ENCODE measurements at places on chromosomes 4 and X.

DNA sequence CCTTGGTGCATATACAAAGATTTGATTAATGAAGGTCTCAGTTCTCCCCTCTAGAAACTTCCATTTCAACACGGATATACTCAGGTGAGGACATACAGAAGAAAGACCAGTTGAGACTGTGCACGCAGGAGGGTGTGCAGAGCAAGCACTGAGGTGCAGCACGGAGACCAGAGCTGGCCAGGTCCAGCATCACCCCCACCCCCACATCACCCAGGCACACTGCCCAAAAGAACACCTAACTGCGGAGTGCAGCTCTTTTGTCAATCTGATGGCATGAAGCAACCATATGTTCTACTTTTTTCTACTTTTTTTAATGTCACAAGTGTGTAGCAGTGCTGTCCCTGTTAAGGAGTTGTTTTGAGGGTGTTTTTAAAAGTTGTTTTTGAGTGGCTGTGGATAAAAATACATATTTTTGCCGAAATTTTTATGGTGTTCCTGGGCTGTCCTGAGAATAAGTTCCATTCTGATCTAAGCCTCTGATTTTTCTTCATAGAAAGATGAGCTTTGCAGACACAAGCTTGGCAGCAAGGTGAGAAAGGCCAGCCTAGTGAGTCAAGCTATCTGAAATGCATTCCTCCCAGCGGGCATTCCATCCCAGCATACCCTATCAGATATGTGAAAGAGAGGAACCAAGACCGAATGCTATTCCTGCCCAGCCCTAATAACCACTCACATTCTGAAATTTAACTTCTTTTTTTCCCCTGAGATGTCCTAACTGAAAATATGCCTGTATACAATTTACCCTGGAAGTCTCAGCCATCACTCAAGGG is 173.7 kb downstream of the PTTG2 start:
- DNase-seq: no peak

GRCh38 chr4:88737307-88737941 is 39.8 kb upstream of the NAP1L5 start:
- no peak for DNase-seq

DNA sequence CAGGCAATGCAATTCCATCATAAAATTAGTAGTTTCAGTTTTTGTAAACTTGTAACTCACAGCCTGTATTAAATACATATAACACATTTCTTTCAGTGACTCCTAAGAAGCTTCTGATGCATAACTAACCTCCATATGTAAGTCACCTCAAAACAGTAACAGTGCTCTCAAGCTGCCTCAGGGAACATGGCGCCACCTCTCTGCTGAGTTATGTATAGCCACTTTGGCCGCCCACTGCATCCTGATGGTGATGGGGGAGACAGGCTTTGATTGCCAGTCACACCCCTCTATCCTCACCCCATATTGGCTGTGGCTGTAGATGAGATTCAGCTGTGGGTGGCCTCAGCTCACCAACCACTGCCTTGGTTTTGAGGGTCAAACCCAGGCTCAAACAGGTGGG is 54.3 kb downstream of the LRBA start:
- no peak for DNase-seq

- DNase-seq: no peak
Observed at GRCh38 chr4:91795947-91796346, 507.8 kb upstream of the GRID2 start.

DNA sequence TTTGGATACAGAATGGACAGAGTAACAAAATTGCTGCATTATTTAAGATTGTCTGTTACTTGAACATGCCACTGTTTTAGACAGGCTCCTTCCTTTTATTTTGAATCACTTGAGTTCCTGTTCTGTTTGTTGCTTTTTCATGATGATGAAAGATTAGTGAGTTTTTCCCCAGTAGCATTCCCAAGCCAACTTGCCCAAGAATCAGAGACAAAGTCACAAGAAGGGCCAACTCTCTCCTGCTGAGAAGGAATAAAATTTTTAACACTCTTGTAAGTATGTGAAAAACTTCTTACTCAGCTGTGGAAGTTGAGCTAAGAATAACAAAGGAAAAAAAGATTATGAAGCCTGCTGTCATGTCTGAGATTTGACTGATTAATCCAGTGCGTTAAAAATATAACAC is 104.2 kb downstream of the KLHL8 start:
- DNase-seq: no peak

DNA sequence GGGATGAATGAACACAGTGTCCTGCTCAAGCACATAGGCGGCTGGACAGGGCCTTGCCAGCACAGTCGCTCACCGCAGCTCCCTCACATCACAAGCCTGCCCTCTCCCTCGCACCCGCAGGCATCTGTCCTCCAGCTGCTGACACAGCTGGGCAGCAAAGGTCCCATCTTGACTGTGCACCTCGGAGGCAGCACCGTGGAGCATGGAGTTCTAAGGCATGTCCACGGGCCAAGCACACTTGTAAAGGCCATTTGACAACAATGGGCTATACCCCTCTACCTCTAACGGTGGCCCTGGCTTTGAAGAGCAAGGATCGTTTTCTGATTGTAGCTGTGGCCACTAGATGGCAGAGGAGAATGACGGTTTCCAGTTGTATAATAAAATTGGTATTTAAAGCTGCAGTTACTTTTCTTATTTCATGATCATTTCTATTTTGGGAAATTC is 53.8 kb downstream of the APLN start:
- no peak for DNase-seq

DNA sequence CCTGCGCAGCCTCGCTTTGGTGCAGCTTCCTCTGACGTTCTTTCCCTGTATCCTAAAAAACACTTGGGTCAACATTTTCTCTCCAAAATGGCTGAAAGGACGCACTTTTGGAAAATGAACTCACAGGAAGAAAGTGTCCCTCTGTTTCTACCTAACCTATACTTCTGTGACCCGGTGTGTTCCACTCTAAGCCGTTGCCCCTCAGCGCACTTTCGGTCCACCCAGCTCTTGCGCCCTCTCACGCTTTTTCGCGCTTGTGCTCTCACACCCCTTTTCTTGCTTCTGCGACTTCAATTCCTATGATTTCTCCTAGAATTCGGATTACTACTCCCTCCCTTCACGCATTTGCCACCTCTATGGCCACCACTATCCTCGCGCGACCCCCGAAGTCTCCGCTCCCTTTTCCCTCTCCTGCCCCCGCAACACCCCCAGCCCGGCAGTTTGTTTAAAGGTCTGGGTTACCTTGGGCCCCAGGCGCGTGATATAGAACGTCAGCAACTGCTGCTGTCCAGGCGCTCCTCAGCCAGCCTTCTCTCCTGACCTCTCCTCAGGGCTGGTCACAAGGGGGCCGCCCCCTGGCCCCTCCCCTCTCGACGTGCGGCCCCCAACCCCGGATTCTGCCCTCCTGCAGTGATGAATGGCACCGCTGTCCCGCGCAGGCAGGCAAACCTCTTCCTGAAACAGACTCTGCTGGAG is at the start of gene USP51:
USP51 (minus strand) TSS at position 535 of the 696 bp plus-strand sequence. CDS start 909 bp downstream, outside the sequence.
- peak; percentile 18 for DNase-seq

DNA sequence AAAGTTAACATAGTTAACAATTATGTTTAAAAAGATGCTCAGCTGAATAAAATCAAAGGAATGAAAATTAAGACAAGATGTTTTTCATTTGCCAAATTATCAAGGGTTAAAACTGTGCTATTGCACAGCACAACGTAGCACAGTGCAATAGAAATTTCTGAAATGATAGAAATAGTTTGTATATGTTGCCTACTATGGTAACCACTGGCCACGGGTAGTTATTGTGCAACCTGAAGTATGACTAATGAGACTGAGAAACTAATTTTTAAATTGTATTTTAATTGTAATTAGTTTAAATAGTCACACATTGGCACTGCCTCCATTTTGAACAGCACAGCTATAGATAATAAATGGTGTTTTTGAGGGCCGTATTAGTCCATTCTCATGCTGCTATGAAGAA is 343.1 kb upstream of the FAM241A start:
- no peak for DNase-seq

GRCh38 chrX:9890681-9891091 is 76.5 kb upstream of the CLDN34 start:
- no peak for DNase-seq

DNA sequence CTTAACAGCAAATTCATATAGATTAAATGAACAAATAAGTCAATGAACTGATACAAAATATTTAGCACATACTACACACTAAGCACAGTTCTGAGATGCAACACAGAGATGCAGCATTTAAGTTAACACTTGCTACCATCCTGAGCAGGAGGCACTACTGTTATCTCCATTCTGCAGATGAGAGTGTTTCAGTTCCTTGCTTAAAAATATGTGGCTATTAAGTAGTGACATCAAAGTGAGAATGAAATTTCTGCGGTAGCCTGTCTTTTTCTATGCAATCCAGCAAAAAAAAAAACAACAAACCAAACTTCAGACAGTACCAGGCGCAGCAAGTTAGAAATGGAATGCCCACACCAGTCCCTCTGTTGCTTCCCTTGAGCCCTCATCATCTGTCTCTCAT is 90.8 kb downstream of the SHISA3 start:
- DNase-seq: no peak

- no peak for DNase-seq
Observed at GRCh38 chr4:152352622-152353116, 183.2 kb downstream of the FBXW7 start.

GRCh38 chrX:107716118-107716684 is 59.4 kb downstream of the TSC22D3 start:
- DNase-seq: peak; percentile 12

- no peak for DNase-seq
Observed at GRCh38 chr4:172095161-172095560, 282.0 kb downstream of the GALNTL6 start.

- no peak for DNase-seq
Observed at GRCh38 chr4:31422006-31422405, 701.8 kb downstream of the PCDH7 start.

GRCh38 chrX:1480082-1480785 is 27.5 kb upstream of the ASMTL start:
- no peak for DNase-seq

DNA sequence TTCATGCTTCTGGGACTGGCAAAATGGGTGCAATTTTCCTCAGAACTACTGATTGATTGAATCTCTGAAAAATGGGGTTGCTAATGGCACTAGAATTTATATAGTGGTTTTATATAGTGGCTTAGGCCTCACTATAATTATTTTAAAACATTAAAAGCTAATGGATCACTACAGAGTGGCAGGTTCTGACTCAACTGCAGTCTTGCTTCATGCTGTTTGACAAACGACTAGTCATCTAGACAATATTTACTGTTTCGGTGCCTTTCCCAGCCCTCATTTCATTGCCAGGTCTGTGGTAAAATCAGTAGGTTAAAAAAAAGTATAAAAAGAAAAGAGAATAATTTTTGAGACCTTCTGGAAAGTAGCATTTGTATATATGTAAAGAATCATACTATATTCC is 352.8 kb upstream of the ATOH1 start:
- no peak for DNase-seq

GRCh38 chr4:174236359-174236758 is 47.1 kb downstream of the FBXO8 start:
- DNase-seq: no peak

- no peak for DNase-seq
Observed at GRCh38 chr4:113659127-113659526, 102.4 kb downstream of the CAMK2D start.

DNA sequence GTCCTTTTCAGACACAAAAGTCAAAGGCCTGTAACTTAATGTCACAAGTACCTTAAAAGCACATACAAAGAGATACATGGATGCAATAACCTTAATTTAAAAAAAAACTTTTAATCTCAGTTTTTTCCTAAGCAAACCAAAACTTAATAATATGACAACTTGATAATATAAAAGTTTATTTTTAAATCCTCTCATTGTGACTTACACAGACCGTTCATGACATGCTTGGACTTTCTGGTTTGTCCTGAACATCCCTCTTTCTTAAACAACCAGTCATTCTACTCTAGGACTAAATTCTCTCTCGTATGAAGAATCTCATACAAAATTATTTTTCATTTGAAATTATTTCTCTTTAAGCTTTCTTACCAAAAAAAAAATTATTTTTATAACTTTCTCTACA is 43.1 kb upstream of the CYP2U1 start:
- no peak for DNase-seq

DNA sequence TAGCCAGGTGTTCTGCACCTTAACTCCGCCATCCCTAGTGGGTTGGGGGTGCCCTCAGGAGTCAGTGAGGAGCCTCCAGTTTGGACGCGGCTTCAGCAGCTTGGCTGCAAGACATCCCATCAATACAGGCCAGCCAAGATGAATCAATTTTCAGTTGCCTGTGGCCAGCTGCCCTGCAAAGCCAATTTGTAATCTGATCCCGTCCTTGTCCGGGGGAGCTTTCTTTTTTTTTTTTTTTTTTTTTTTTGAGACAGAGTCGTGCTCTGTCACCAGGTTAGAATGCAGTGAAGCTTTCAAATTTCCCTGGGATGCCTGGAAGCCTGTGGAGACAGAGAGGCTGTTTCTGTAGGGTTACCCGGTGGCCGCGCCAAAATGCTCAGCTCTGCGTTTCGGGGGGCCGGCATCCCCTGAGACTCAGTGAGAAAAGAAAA is 192.5 kb downstream of the ASMT start:
- DNase-seq: no peak

GRCh38 chr4:40309250-40309774 is 25.8 kb upstream of the CHRNA9 start:
- peak; percentile 90 for DNase-seq

- DNase-seq: no peak
Observed at GRCh38 chr4:24736066-24736465, 59.3 kb upstream of the SOD3 start.

DNA sequence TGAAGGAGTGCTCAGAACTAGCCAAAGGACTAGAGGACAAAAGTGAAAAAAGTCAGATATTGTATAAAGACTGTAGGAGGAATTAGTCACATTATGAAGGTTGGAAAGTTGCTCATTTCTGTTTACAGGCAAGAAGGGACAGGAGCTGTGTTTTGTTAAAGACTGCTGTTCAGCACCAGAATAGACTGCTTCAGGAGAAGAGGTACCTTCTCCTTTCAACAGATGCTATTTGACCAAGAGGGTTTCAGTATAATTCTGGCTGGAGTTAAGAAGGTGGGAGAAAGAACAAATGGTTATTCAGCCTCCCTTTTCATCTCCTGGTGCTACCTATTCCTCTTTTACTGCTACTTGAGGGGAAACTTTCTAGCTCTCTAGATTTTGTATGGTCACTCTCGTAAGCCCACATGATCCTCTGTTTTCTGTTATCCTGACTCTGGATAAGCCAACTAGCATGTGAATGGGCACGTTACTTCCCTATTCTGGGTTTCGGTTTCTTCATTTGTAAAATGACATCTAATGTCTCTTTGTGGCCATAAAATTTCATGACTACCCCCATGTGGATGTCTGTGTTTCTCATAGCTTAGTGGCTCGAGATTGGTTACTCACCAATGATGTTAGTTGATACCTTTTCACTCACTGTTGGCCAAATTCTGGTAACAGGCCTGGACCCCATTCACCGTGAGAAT is 68.9 kb downstream of the SH2D1A start:
- DNase-seq: no peak

DNA sequence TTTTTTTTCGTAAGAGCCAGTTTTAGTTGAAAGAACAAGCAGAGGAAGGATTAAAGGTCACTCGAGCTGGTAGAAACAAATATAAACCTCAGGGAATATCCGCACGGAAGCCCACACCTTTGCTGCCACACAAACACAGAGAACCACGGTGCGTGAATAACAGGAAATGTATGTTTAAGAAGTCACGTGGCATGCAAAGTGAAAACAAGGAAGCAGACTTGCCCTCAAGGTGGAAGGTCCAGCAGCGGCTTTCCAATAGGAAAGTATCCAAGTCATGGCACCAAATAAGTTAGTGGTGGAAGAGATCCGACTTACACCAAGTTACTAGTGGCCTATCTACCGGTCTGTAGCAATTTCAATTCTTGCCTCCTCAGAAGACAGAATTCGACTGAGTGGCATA is 215.5 kb downstream of the HHIP start:
- DNase-seq: no peak
